ENCODE measurements at places on chromosomes 4 and X. TPM values are rescaled to one million over a fixed set of nuclear protein-coding genes. Genes with fewer than 3 reads are reported as not detected.
A peak's percentile ranks its signal among the peaks of the same experiment; 100 is the strongest.

Gene DCAF12L1
- polyA plus RNA-seq = not detected

Gene TGIF2LX
- not detected for polyA plus RNA-seq

Gene TMEM144
- polyA plus RNA-seq = 5.1 TPM

Gene BCORL1
- polyA plus RNA-seq = 4.3 TPM

Gene MFAP3L
- not detected for polyA plus RNA-seq

Gene OPN1LW
- polyA plus RNA-seq = not detected

Gene GPR50
- polyA plus RNA-seq = not detected

DNA sequence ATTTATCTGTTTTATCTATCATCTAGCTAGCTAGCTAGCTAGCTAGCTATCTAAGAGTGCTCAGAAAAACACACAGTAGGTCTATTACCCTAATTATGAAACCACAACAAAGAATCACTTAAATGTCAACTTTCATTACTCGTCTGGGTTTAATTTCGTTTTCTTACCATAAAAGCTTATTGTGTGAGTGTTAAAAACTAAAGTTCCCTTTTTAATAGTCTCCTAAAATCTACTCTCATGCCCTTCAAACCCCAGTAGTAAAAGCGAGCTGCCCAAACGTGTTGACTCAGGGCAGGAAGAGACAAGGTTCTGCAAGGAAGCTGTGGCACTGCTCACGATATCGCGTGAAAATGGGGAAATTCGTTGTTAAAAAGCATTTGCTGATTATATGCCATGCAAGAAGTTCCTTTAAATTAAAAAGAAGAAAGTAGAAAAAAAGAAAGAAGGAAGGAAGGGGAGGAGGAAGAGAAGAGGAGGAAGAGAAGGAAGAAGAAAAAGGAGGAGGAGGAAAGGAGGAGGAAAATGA lies 595 bp downstream of the MBNL3 start:
- no peak for DNase-seq

GRCh38 chrX:108217876-108218275 lies 126.3 kb downstream of the ATG4A start:
- DNase-seq = no peak

DNA sequence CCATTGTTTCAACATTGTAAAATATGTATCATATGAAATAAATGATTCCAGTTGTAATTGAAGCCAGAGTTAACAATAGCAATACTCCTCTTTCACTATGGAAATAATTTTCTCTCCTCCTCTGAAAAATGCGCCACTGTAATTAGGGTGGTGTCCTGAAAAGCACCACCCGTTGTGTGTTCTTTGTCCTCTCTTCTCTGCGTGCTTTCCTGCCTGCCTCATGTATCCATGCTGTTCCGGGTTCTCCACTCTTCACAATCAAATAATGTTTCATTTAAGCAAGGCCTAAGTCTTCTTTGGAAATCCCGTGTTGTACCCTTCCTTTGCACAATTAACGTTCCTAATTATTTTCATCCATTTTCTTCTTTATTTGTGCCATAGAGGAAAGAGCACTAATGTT lies 293.3 kb downstream of the ADGRL3 start:
- DNase-seq = no peak

DNA sequence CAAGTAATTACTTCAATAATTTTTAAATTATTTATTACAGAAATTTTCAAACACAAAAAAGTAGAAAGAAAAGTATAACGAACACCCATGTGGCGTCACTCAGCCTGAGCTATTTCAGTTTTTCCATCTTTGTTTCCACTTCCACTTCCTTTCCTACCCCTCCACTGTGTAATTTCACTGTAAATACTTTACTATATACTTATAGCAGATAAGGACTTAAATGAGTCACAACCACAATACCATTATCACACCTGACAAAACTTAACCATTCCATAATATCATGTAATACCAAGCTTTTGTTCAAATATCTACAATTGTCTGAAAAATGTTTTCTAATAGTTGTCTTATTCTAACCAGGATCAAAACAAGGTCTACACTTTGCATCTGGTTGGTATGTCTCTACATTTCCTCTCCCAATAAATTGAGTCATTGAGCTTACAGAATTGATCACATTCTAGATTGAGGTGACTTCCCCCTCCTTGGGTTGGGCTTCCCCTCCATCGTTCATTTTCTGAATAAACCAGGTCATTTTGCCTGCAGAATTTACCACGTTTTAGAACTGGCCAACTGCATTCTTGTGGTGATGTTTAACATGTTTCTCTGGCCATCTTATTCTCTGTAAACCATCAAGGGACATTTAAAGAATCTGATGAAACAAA lies 48.7 kb downstream of the ATP10D start:
- DNase-seq = no peak

DNA sequence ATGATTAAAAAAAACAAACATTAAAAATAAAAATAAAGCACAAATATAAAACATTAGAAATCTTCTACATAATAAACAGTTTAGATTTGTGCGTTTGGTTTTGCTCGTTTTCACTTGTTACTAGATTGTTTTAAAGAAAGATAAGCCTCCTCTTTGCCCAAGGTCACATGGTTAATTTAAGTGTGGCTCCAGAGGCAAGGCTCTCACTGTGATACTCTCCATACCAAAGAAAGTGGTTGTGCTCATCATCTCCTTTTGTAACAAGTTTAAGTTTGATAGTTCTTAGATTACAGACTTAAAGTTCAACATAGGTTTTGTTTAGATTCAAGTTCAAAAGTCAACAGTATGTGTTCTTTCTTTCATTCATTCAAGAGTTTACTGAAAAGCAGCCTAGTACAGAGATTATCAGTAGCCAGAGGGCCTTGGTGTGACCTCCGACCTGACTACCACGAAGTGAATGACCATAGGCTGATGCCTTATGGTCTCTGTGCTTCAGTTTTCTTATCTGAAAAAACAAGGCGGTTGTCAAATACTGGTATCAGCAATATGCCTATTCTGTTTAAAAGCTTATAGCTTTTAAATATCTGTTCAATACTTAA lies 133.2 kb downstream of the ZAR1 start:
- peak; percentile 38 for DNase-seq

DNA sequence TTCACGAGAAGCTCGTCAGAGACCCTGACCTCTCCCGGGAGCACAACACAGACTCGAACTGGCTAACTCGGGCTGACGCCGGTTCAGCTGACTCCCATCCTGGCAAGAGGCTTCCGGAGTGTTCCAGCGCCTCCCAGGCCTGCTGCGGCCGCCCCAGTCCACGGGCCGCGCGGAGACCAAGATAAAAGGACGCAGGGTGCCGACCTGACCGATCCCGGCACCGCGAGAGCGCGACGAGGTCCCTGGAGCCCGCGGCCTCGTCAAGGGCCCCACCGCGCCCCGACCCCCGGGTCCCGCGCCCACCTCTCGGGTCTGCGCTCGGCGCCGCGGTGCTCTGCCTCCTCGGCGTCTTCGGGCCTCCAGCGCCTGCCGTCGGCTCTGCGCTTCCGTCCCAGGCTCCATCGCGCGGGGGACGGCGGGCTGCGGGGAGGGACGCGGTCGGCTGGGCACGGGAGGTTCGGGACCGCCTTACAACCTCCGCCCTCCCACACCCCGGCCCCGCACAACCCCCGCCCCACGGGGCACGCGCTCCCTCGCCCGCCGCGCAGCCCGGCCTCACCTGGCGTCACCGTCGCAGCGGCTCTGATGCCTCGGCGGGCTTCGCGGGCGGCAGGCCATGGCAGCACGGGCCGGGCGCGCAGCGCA lies 426 bp downstream of the SLBP start:
- peak; percentile 84 for DNase-seq

DNA sequence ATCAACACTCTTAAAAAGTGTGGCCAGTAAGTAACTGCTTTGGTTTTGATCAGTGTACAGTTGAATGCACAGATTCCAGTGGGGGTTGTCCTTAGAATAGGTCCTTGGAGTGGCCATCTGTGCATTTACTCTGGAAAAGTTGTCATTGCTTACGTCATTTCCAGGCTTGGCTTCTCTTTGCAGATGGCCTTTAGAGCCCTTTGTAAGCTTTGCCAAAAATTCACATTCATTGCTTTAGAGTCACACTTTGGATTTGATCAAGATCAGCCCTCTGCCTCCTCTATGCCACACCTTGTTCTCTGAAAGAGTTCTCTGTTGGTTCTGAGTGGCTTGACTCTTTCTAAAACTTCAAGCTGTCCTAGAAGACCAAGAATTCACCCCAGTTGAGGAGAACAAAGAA lies 83.9 kb downstream of the MAMLD1 start:
- DNase-seq = no peak

DNA sequence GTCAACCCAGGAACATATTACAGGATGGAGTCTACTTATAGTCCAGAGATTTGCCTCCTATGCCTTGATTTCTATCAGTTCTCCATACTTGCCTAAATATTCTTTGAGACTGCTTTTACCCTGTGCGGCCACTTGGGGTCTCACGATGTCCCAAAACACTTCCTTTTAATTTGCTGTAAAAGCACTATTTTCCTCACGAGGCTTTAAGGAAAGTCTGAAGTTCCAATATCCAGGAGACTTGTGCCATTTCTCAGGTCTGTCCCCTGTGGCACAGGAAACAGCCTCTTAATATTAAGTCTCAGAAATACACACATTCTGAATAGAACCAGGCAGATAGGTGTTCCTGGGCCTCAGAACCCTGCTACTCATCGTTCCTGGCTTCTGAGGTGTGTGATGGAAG lies 142.9 kb downstream of the TMEM164 start:
- peak; percentile 32 for DNase-seq

DNA sequence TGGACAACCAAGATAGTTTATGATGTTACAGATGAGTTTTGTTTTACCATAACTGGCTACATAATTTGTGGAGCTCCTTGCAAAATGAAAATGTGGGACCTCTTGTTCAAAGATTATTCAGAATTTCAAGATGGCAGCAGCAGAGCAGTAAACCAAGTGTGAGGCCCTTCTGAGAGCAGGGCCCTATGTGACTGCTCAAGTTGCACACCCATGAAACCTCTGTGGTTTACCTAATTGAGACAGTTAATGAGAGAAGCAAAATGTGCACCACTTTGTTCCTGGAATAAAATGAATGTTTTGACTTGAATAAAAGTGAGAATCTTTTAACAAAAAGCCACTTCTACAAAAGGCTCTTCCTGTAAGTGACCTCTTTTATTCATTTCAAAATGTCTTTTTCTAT lies 519.2 kb downstream of the RPA4 start:
- no peak for DNase-seq

All from K562 (cell line).